COR-L47 (cell line): ENCODE measurements at places on chromosomes 16 and 17.

DNA sequence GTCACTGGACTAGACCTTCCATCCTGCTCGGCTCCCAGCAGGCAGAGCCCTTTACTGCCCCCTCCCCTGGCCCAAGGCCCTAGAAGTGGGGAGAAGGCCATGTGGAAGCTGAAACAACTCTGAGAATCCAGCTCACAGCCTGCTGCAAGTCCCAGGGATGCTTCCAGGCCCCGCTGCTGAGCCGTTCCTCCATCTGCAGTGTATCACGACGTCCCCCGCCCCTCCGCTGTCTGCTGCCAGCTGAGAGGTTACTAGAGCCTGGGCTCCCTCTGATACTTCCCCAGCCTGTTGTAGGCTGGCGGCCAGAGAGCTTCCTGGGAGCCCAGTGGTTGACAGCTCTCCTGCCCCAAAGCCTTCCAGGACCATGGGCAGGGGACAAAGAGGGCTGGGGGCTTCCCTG, 118.2 kb downstream of the MGAT5B start:
- no peak for DNase-seq

DNA sequence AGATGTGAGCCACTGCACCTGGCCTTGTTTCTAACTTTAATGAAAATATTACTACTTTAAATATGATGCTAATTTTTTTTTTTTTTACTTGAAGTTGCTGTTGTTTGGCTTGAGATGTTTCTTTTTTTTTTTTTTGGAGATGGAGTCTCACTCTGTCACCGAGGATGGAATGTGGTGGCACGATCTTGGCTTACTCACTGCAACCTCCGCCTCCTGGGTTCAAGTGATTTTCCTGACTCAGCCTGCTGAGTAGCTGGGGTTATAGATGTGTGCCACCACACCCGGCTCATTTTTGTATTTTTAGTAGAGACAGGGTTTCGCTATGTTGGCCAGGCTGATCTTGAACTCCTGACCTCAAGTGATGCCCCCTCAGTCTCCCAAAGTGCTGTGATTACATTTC, 23.6 kb downstream of the IGSF6 start:
- DNase-seq: no peak

DNA sequence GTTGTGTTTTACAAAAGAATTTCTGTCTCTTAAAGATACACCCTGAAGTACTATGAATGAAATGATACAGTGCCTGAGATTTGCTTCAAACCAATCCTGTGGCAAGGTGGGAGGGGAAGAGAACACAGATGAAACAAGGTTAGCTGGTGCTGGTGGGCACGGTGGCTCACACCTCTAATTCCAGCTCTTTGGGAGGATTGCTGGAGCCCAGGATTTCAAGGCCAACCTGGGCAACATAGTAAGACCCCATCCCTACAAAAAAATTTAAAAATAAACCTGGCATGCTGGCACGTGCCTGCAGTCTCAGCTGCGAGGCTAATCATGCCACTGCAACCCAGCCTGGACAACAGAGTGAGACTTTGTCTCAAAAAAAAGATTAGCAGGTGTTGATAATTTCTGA, 67.3 kb upstream of the FA2H start:
- DNase-seq: no peak

GRCh38 chr17:72158895-72159885, 38.4 kb downstream of the SOX9 start:
- DNase-seq: no peak

DNA sequence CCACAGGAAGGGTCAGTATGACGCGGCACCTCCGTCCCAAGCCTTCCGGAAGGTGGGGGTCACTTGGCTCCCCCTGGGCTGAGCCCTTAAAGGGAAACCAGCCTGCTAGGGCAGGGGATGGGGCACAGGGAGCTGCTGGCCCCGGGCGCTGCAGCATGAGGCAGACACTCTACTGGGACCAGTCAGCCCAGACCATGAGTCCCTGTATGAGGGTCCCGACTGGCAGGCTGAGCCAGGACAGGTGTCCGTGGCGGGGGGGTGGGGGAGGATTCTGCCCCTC, 43.4 kb upstream of the ZC3H18 start:
- DNase-seq: no peak

- DNase-seq: no peak
These were observed 85.2 kb upstream of the NKD1 start for GRCh38 chr16:50462793-50463507.

GRCh38 chr17:49843774-49844350, 4.0 kb downstream of the TAC4 start:
- no peak for DNase-seq

DNA sequence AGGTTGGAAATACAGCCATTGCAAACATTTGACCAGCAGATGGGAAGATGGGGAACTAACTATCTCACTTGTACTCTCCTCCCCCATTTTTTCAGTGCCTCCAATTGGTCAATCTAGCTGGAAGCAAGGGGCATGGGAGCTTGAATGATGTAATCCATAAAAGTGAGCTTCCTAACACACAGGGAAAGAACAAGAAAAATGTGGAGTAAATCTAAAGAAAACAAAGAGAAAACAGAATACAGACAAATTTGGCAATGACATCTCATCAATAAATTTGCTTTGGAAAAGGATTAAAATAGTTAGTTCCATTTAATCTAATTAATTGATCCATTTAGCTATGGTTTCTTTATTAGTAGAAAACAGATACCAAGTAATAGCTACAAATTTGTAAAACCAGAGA, 592.6 kb upstream of the SOX9 start:
- no peak for DNase-seq

- DNase-seq: no peak
These were observed 656 bp upstream of the PRR29 start for GRCh38 chr17:63997341-63998048.

GRCh38 chr16:25580041-25580440, 111.7 kb upstream of the HS3ST4 start:
- no peak for DNase-seq

GRCh38 chr17:17531156-17531555, 35.0 kb upstream of the RASD1 start:
- no peak for DNase-seq

- no peak for DNase-seq
These were observed 60.6 kb upstream of the CMIP start for GRCh38 chr16:81384006-81384405.

- no peak for DNase-seq
These were observed 32.3 kb downstream of the PRMT7 start for GRCh38 chr16:68343137-68343536.

DNA sequence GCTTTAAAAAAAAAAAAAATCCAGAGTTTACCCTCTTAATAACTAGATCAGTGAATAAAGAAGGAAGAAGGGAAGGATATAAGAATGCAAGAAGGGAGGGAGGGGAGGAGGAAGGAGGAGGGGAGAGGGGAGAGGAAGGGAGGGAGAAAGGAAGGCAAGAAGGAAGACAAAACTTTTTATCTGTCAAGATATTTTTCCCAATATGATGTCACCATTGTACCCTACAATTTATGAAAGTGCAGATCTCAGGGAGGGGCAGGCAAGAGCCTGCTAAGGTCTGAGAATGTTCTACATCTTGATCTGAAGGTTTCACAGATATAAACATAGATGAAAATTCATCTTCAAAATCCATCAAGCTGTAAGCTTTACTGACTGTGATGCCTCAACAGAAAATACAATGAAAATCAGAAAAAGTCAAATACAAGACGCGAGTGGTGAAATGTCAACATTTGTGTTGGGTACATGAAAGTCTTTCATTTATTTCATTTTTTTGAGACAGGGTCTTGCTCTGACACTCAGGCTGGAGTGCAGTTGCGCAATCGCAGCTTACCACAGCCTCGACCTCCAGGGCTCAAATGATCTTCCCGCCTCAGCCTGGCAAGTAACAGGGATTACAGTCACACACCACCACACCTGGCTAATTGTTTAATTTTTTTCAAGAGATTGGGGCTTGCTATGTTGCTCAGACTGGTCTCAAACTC, 57.1 kb upstream of the EMP2 start:
- no peak for DNase-seq

GRCh38 chr16:29237971-29238370, 168.5 kb downstream of the NPIPB11 start:
- no peak for DNase-seq

- no peak for DNase-seq
These were observed 18.6 kb downstream of the CD7 start for GRCh38 chr17:82298538-82299421.

- no peak for DNase-seq
These were observed 13.9 kb upstream of the CLEC18C start for GRCh38 chr16:70159355-70160348.

DNA sequence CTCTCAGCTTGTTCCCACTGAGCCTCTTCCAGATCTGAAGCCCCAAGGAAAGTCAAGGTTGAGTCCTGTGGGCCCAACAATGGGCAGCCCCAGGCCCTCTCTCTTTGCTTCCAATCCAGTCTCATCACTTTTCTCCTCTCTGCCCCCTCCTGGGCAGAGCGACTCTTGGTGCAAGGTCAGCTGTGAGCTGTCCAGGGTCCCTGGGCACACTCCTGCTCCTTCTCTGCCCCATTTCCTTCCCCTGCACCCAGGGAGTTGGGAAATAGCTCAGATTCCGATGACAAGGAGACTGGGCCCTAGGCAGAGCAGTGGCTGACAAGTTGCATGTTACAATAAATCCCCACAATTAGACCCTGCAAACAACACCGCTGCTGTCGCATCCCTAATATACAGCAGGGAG, 16.1 kb upstream of the CRHR1 start:
- DNase-seq: no peak

GRCh38 chr17:40290629-40291280, 3.1 kb downstream of the CDC6 start:
- DNase-seq: peak; percentile 57

DNA sequence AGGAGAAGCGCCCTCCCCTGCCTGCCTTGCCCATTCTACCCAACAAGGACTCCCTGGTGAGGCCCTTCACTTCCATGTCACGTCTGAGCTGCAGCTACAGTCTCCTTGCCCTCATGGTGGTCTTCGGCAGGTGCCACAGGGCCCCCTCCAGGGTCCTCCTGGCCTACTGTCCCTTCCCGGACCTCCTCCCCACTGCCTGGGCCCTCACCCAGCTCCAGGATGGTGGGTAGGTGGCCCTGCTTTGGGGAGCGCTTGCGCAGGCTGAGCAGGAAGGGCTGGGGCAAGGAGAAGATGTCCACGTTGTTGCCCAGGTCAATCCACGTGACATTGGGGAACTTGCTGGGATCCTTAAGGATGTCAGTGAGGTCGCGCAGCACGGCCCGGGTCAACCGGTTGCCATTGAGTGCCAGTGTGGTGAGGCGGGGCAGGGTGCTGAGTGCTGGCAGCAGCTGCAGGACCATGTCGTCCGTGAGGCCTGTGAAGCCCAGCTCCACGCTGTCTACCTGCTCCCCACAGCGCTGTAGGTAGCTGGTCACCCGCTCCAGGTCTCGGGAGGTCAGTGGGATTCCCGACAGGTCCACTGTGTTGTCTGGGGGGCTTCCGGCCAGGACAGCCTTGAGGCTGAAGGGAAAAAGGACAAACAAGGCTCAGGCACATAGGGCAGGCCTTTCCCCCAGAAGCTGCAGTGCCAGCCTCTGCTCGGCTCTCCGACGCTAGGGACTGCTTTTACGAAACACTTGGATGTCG, 28.3 kb downstream of the TRPV2 start:
- DNase-seq: no peak

- no peak for DNase-seq
These were observed 24.4 kb downstream of the NAA60 start for GRCh38 chr16:3467921-3468320.

DNA sequence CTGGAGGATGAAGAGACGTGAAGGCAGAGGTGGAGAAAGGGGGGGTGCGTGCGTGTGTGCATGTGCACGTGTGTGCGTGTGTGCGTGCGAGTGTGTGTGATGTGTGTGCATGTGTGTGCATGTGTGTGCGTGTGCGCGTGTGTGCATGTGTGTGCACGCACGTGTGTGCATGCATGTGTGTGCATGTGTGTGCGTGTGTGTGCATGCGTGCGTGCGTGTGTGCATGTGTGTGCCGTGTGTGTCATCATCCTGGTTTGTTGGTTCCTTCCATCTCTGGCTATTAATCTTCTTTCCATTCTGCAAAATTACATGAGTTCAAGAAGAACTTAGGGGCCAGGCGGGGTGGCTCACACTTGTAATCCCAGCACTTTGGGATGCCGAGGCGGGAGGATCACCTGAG, 17.0 kb upstream of the RPL38 start:
- no peak for DNase-seq
